Right renal cortex interstitium (tissue), 3 donors: ENCODE measurements at places on chromosomes 3 and 15.

DNA sequence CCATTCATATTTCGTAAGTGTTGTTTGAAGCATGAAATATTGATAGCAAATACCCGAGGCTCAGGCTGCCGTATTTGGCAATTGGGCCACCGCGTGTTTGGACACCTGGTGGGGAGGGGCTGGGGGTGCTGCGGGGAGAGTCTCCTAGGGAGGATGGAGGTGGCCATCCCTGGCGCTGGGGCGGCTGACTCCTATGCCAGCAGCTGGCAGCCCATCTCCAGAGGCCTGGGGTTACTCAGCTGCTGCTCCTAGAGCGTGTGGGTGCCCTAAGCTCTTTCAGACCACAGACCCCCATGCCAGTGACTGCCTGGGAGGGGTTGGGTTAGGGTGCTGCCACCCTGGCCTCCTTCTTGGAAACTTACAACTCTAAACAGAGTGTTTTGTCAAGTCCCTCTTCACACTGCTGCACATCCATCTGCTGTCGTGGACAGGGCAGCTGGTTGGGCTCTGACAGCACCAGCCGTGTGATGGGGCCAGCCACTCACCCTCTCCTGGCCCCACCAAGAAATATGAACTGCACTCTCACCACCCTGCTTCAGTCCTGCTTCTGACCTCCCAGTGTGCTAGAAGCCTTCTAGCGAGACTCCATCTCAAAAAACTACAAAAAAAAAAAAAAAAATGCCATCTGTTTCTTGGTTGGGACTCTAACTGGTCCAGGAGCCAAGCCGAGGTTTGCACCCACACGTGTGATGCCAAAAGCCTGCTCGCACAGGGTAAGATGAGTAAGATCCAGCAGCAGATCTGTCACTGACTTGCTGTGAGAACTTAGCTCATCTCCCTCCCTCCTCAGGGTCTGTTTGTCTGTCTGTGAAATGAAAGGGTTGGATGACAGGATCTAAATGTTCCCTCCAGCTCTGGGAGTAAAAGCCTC is 156.2 kb downstream of the MEGF11 start:
- no peak for DNase-seq

GRCh38 chr15:49473031-49473430 is 50.0 kb downstream of the FGF7 start:
- DNase-seq = no peak

DNA sequence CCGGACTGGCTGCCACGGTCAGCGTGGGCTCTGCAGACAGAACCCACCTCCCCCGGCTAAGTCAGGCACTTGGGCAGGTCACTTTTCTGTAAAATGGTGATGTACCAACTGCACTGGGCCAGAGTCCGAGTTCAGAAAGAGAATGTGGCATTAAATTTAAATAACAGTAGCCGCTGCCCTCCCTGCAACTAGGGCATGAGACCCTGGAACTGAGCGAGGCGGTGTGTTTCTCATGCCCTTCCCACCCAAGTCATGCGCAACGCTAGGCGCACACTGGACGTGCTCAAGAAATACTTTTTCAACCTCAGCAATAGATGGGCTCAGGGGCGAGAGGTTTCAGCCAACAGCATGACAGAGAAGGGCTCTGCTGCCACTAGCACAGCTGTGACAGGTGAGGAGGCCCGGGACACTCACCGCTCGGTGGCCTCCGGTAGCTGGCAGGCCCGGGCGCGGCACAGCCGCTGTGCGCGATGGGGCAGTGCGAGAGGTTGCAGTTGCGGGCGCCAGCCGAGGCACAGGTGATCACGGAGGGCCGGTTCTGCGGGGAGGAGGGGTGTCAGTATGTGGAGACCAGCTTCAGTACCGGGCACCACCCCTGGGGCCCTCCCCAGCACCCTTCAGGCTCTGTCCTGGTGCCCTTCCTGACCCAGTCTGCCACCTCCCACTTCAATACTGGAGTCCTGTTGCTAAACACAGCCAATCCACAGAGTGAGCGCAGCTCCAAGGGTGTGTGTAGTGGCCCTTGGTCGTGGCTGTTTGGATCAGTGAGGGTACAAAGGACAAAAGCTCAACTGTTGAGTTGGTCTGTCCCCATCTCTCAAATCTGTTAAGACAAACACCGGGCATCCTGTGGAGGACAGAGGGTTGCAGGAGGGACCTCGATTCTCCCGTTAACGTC is 84.5 kb downstream of the VGLL4 start:
- DNase-seq = no peak

GRCh38 chr15:81398910-81399551 is 25.0 kb upstream of the TMC3 start:
- no peak for DNase-seq

DNA sequence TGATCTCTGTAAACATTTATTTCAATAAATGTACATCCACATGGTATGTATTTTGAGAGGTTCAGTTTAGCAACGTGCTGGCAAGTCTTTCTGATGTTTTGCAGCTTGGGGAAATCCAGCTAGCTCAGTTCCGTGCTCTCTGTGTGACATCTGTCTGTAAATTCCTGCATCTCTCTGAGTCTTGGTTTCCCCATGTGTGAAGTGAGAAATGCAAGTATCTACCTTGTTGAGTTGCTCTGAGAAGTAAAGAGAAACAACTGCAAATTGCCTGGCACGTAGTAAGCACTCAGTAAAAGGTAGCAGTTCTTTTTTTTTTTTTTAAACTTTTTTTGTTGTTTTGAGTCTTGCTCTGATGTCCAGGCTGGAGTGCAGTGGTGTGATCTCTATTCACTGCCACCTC is 30.2 kb upstream of the MORF4L1 start:
- DNase-seq = no peak

DNA sequence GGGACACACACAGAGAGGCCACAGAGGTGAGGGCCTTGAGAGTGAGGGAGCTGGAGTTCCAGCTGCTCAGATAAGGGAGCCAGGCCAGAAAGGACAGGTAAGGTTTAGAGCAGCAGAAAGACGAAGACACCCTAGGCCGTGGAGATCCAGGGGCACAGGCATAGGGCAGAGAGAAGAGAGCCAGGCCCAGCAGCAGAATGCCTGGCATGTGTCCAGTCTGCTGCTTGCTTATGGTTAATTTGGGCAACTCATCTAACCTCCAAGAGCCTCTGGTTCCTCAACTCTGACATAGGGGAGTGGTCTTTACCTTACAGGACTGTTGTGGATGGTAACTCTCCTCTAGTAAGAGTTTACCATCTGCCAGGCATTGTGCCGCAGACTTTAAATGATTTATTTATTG is 35.9 kb downstream of the STARD5 start:
- no peak for DNase-seq

GRCh38 chr15:98955961-98956723 is 51.5 kb downstream of the PGPEP1L start:
- DNase-seq = no peak

DNA sequence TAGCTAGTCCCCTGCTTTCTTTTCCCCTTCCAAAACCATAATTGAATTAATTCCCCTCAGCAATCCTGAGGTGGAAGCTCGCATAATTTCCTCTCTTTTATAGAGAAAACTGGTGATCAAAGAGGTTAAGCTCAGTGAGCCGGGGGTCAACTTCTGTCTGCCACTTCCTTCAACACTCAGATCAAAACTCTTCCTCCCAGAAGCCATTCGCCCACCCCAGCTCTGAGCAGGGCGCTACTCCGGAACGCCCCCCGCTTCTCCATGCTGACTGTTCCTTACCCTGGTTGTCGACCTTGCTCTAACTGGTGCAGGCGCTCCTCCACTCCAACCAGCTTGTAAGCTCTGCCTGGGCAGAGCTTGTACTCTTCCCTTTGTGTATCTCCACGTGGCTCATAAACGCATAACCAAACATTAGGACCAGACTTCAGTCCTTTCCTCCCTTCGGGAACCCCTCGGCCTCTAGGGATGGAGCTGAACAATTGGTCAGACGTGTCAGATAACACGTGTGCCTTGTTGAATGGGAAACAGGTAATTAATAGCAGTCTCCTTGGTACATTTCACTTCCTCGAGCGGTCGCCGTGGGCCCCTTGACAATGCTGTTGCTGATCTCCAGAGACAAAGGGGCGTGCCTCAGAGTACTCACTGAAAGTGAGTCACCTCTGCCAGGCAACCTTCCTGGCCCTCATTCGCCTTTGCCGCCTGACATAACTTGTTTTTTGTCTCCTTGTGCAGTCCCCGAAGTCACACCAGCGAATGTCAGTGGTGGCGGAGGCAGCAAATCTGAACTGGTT is 71.8 kb downstream of the IL5RA start:
- no peak for DNase-seq

DNA sequence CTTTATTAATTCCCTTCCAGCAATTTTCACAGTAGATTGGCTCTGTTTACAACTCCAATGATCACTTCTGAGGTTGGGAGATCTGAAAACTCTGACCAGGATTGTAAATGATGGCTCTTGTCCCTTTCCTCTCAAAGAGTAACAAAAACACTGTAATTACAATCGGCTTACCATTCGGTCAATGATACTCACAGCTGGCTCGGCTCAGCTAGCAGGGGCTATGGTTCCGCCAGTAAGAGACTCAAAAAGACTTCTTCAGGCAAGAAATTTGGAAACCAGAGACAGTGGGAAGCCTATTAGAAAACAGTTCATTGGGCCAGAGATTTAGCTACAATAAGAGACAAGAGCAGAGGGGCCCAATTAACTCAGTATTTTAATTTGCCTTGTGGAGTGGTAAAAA is 96.6 kb downstream of the LRRC3B start:
- no peak for DNase-seq

- DNase-seq = no peak
Measured at GRCh38 chr3:117527346-117527745, 817.8 kb downstream of the TUSC7 start.

DNA sequence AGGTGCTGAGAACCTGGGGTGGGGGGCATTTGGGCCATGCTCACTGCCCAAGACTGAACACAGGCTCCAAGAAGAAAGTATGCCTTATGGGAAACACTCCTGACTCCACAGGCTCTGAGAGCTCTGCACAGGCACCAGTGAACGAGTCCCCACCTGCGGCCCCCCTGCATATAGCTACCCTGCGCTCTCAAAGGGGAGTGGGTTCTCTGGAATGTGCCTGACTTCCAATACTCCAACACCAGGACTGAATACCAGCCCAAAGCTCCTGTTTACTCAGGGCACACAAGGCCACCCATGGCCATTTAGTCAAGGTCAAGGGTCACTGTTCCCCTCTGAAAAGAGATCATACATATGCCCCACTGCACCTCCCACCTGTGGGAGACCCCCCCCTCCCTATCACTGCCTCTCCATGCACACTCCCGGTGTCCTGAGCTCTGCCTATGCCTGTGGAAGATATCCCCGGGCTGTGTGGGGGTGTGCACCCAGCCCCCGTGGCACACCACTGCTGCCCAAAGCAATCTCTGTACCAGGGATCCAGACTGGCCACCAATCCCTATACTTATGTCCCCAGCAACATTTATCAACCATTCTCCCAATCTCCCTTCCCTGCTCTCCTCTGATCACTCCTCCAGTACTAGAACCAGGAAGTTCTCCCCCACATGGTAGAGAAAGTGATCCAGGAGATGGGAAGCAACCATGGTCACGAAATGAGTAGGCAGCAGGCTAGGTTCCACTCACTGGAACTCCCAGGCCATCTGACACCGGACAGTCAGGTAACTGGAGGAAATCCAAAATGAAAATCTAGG is 1.5 kb upstream of the PLXNB1 start:
- no peak for DNase-seq

DNA sequence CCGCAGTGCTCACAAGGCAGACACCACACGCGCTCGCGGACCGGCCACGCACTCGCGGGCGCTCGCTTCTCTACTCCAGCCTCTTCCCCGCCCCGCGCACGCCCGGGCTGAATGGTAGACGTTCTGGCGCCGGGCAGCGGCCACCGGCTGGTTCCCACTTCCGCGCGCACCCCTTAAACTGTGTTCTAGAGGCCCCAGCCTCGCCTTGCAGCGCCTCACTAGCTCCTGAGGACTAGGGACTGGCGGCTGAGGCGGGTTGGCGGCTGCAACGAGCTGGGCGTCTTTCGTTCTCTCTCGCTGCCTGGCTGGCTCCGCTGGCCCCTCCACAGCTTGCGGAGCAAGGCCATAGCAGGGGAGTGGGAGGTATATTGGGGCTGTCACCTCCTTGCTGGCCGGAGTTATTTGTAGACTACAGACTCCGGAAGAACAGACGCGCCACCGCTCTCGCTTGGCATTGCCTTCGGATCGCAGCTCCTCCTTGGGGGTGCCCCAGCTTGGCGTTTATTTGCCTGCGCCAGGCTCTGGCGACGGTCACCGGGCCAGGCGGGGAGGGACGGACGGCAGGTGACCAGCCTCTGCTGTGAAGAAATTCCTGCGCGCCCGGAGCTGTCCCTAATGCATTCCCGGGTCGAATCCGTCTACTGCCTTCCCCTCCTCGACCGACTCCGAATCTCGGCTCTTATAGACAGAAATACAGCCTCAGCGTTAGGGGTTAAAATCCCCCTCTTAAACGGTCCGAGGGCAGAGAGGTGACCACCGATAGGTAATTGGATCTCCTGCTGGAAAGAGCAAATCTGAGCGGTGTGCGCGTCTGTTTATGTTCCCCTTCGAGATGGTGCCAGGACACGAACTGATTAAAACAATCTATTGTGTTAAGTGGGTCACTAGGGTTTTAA is 1.3 kb downstream of the GREM1 start:
- no peak for DNase-seq

DNA sequence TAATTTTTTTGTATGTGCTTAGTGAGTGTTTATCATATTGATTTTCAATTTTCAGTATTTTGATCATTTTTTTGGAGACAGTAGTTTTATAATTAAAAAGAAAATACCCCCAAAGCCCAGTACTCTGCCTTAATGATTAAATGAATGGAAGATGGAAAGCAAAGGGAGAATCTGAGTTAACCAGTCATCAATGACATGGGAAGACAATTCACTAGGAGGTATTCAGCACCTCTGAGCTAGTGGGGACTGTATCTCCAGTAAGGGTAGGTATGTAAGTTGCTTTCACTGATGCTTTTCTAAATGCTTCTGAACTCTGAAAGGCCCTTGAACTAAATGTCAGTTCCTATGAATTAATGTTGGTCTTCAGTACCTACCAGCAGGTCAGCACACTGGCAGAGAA is 590.4 kb upstream of the DPPA4 start:
- no peak for DNase-seq

GRCh38 chr3:78857494-78858111 is 910.2 kb downstream of the ROBO1 start:
- DNase-seq = no peak

DNA sequence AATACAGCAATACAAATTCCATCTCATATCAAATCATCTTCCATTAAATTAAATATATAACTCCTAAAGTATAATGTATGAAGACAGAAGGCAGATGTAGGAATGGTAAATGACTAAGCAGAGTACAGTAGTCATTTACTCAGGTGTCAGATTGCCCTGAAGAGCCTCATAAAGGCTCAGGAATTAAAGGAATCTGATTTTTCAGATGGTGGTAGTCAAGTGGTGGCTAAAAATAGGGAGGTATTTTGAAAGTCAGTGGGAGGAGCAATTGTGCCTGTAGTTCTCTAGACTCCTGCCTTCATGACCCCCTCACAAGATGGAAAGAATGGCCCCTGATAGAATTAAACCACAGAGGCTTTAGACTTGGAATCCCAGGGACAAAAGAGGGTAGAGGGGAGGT is 142.7 kb upstream of the SYNPR start:
- DNase-seq = no peak

DNA sequence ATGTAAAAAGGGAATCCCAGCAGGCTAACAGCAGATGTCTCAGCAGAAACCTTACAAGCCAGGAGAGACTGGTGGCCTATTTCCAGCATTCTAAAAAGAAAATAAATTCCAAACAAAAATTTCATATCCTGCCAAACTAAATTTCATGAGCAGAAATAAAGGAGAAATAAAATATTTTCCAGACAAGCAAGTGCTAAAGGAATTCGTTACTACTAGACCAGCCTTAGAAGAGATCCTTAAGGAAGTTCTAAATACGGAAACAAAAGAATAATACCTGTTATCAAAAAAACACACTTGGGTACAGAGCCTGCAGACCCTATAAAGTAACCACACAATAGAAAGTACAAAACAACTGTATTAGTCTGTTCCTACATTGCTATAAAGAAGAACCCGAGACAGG is 41.4 kb downstream of the HDGFL3 start:
- DNase-seq = no peak
